A549 (cell line): ENCODE measurements at places on chromosomes 5 and 9.

GRCh38 chr5:72140711-72141110 is 33.4 kb downstream of the MAP1B start:
- DNase-seq = no peak

DNA sequence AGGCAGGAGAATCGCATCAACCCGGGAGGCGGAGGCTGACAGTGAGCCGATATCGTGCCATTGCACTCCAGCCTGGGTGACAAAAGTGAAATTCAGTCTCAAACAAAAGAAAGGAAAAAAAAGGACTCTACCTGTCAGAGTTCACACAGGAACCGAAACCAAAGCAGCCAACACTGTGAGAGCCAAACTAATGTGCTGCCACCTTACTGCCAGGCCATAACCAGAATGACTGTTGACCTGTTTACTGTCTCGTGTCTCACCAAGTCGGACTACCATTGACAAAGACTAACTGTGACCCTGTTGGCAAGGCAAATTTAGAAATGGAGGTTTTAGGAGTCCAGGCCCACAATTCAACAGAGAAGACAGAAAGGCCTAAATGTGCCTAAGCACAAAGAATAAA is 112.4 kb downstream of the ANXA2R start:
- DNase-seq = no peak

DNA sequence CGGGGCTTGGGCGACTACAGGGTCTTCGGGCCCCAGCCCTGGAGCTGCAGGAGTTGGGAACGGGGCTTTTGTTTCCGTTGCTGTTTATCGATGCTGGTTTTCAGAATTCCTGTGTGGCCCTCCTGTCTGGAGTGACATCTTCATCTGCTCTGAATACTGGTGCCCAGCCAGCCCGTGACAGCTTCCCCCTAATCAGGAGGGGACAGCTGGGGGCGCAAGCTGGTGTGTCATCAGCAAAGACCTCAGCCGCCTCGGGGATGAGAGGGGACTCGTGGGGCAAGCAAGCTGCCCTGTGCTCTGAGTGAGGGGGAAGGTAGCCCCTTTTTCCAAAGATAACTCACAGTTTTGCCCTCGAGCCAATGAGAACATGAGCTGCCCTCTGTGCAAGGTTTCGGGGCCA is 110.7 kb downstream of the RXRA start:
- DNase-seq = no peak

- DNase-seq = no peak
Observed at GRCh38 chr5:160506006-160507004, 84.7 kb downstream of the PTTG1 start.

DNA sequence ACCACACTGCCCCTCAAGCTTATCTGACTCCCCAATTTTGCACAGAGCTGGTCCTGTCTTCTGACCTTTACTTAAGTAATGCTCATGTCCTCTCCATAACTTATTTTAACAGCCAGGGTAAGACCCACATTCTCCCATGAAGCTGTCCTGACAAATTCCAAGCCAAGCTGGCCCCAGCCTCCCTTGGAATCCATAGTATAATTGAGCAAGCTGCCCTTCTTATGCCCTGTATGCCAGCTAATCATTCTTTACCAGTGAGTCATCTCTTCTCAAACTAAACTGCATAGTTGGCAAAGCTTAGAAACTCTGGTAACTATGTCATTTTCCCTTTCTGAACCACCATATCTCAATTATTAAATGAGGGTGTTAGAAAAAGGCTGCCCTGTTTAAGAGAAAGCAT is 92.4 kb downstream of the NFIB start:
- DNase-seq = peak; percentile 65

DNA sequence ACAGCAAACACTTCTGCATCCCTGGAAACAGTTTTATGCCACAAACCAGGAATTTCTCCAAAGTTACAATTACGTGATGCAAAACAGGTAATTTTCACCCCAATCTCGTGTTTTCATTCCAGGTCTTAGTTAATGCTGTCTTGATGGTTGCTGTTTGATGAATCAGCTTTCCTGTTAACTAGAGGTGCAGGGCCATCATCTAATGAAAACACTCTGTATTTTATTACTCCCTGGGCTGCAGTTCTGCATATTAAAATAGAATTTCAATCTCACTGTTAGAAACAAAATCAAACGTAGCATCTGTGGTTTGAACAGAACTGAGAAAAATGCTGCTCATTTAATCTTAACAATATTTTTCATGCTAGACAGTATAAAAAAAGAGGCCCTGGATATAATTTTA is 129.4 kb downstream of the TUSC1 start:
- no peak for DNase-seq

- DNase-seq = no peak
Observed at GRCh38 chr9:81558091-81558830, 131.1 kb downstream of the TLE1 start.

DNA sequence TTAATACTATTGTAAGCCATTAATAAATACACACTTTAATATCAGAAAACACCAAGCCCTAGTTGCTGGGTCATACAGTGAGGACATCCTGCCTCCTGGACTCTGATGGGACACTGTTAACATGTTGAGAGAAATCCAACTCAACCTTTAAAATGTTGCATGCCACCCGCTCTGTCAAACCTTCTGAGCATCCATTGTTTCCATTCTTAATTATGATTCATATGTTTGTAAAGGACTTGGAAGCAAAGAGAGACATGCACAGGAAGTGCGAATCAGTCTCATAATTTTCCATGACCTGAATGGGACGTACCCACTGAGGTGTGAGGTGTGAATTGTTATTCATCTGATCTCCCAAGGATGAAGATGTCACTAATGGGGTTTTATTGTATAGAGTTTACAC is 186.4 kb downstream of the CAAP1 start:
- DNase-seq = no peak

GRCh38 chr9:16407617-16408016 is 462.9 kb downstream of the BNC2 start:
- no peak for DNase-seq

GRCh38 chr9:135045928-135046738 is 41.3 kb upstream of the OLFM1 start:
- DNase-seq = no peak

DNA sequence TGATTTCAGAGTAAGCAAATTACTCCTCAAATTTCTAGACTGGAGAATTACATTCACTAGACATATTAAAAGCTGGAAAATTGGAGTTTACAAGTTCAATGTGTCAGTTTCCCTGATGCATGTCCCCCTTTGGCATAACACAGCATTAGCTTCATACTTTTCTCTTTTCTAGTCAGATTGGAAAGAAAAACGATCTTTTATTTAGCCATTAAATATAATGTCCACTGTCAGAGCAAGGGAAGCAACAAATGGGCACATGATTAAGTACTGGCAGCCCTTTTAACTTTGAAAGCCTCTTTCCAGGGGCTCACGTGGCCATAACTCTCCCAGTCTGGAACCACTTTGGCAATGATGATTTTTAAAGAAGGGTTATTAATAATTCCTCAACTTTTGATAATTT is 203.3 kb downstream of the KCNN2 start:
- no peak for DNase-seq

DNA sequence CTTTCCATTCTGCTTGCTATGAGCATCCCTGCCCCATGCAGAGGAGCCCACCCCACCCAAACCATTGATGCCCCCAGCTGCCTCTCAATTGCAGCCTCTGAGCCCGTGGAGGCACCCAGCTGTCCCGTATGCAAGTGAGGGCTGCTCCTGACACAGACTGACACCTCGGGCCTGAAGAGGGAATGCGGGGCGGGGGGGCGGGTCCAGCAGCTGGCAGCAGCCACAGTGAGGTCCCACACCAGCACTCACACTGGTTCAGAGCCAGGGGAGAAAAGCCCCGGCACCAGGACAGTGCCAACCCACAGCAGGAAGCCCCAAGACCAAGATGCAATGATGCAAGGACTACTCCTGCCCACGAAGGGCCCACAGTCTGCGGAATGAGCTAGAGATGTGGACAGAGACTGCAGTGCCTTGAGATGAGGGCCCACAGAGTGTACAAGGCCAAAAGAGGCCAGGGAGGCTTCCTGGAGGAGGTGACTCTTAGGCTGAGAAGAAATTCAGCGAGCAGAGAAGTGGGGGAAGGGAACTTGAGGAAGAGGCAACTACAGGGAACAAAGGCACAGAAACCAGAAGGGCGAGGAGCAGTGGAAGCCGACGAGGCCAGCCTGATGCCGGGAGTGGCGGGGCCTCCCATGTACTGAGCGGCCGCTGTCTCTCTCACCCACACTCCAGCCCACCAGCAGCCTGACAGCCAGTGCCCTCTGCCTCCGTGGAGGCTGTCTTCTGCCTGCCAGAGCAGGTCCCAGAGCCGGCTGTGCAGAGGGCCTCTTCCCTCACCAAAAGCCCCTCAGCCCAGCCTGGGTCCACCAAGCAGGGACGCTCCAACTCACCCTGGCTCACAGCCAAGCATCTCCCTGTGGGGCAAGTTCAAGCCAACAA is 9.2 kb downstream of the EEIG1 start:
- DNase-seq = no peak

DNA sequence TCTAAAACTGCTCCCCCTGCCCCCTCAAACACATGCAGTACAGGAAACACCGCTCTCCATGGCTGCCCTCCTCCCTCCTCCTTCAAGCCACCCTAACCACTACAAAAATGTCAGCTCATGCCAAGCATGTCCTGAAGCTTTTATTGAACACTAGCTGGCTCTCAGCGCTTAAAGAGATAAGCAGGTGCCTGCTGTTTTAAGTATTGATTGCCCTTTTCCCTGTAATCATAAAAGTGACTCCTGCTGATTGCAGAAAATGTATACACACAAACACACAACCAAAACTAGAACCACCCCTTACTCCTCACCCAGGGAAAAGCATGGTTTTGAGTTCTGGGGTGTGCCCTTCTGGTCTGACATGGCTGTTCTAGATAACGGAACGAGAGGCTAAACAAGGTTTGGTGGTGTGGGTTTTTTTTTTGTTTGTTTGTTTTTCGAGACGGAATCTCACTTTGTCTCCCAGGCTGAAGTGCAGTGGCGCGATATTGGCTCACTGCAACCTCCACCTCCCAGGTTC is 3.7 kb upstream of the UCK1 start:
- no peak for DNase-seq

GRCh38 chr9:110257956-110258355 is 1.6 kb upstream of the TXN start:
- DNase-seq = no peak

DNA sequence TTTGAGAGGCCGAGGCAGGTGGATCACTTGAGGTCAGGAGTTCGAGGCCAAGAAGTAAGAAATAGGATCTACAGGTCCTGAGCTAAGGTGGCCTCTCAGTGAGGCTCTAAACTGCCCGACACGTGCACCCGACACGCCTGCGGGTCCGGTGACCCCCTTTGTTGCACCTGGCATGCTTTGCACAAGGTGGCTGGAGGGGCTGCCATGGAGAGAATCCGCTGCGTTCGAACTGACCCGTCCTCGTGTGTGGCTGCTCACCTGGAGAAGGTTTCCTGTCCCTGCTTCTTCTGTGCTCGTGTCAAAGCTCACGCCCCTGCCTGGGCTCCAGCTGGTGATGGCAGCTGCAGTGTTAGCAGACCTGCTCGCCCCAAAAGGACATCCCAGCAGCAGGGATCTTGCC is 5.7 kb upstream of the OLFM1 start:
- DNase-seq = no peak

GRCh38 chr5:32332966-32333365 is 20.2 kb upstream of the MTMR12 start:
- no peak for DNase-seq

GRCh38 chr5:95280401-95281095 is 4.3 kb downstream of the MCTP1 start:
- DNase-seq = no peak

DNA sequence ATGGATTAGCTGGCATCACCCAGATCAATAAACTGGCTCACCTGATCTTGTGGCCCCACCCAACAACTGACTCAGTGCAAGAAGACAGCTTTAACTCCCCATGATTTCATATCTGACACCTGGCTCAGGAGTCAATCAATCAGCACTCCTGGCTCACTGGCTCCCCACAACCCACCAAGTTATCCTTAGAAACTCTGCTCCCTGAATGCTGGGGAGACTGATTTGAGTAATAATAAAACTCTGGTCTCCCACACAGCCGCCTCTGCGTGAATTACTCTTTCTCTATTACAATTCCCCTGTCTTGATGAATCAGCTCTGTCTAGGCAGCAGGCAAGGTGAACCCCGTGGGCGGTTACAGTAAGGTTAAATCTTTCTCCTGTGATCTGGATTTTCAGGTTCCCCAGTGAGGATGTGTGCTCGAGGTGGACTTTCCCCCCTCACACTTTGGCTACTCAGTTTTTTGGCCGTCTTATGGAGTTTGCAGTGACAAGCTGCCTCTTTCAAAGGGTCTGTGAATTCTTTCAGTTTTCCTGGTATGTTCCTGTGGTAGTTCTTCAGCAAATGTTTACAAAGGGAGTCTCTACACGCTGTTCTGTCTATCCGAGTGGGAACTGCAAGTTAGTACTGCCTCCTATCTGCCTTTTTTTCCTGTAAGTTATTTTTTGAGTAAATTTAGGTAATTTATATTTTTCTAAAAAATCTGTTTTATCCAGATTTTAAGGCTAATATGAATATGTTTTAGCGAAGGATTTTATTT is 500.2 kb upstream of the NUDT12 start:
- no peak for DNase-seq

DNA sequence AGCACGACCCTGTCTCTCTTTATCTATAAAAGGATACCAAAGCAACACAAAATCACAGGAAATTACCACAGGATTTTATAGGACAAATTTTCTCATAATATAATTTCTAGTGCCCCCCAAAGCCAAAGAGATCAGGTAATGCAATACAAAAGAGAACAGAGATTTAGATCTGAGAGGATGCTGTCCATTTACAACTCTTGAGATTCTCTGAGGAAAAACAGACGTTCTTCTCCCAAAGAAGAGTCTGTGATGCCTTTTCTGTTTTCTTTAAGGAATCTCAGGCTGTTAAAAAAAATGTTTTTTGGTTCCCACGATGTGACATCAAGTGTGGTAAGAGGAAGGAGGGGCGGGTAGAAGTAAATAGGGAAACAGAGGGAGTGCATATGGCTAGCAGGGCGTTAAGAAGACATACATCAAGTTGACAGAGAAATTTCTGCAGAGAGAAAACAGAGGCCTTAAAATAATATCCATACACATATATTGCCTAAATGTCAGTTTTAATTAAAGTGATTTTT is 274.7 kb downstream of the YTHDC2 start:
- DNase-seq = no peak

- no peak for DNase-seq
Observed at GRCh38 chr5:167147879-167148278, 1143.6 kb upstream of the WWC1 start.

DNA sequence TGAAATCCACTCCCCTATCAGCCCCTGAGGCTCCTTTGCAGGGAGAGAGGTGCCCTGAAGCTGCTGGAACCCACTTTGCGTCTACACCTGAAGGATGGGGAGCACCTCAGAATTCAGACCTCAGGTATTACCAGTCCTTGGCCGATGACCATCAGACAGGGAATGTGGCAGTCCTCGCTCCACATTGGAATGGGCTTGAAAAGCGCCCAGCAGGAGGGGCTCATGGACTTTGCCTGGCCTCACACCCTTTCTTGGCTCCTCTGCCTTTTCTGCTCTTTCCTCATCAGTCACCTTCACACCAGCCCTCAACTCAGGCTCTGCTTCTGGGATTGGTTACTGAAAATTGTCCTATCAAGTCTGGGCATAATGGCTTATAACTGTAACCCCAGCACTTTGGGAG is 83.9 kb downstream of the BARX1 start:
- DNase-seq = no peak
